Thoracic aorta (tissue), 2 donors: ENCODE measurements at places on chromosomes 7 and 10.

- no peak for DNase-seq
These were observed 56.2 kb upstream of the ATP6V0A4 start for GRCh38 chr7:138854115-138854645.

GRCh38 chr10:11647676-11648075 is 36.2 kb upstream of the USP6NL start:
- DNase-seq = no peak

- no peak for DNase-seq
These were observed 88.0 kb upstream of the ADAM12 start for GRCh38 chr10:126476246-126476645.

- DNase-seq = no peak
These were observed 270.5 kb upstream of the PODXL start for GRCh38 chr7:131826960-131827359.

GRCh38 chr7:35694161-35694783 is 663 bp downstream of the HERPUD2 start:
- no peak for DNase-seq

- DNase-seq = no peak
These were observed 47.8 kb downstream of the HERPUD2 start for GRCh38 chr7:35647171-35647574.

DNA sequence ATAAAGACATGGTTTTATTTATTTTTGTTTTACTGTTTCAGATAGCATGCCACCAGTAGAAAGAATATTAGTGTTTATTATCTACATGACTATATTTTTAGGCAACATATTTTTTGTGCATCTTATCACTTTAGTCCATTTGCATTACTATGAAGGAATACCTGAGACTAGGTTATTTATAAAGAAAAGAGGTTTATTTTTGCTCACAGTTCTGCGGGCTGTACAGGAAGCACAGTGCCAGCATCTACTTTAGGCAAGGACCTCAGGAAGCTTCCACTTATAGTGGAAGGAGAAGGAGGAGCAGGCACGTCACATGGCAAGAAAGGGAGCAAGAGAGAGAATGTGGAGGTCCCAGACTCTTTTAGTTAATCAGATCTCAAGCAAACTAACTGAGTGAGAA is 5.7 kb downstream of the CAV2 start:
- DNase-seq = no peak
